A172 (cell line): ENCODE measurements at places on chromosomes 6 and 20. TPM values are rescaled to one million over a fixed set of nuclear protein-coding genes. Genes with fewer than 3 reads are reported as not detected.

GRCh38 chr6:14573703-14574290, 456.2 kb downstream of the CD83 start:
- DNase-seq = no peak

DNA sequence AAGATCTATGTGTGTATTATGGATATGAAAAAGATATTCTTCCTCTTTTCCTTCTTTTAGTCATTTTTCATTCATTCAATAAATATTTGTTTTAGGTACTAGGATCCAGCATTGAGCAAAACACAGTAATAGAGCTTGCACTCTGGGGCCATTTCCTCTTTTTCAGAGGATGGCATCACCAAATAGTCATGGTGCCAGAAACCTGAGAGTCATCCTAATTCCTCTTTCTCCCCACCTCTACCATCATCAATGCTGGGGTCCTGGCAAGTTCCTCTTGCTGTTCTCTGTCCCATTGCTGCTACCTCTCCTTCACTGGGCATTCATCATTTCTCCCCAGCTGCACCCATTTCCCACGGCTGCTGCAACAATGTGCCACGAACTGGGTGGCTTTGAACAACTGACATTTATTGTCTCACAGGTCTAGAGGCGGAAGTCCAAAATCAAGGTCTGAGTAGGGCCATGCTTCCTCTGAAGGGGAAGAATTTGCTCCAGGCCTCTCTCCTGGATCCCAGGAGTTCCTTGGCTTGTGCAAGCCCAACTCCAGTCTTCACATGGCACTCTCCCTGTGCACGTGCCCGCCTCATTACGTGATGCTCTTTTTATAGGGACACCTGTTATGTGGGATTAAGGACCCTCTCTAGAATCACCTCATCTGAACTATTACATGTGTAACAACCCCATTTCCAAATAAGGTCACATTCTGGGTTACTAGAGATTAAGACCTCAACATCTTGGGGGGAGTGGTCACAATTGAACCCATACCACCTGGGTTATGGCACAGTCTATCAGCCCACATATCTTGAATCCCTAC, 9.5 kb upstream of the IGF2R start:
- no peak for DNase-seq

DNA sequence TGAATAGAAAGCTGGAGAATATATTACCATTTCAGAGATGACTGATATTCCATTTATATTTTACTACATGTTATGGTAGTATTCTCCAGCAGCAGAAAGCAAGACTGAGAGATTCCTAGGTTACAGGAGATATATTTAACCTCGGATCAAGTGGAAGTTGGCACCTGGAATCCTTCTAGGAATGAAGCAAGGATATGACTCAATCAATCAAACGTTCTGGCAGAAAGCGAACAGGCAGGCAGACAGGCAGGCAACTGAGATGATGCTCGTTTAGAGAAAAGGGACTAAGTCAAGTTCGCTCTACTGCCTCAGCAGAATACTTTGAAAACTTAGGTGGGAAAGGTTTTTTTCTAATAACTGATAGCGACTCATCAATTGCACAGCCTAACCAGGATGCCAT, 46.2 kb downstream of the PAK5 start:
- DNase-seq = no peak

The PPP1R16B gene
- total RNA-seq = 0.14 TPM in 2 replicates

- DNase-seq = no peak
These were observed 998.9 kb upstream of the GJE1 start for GRCh38 chr6:141133836-141134235.

The CEP162 gene
- 8.0 and 19.5 TPM in 2 replicates for total RNA-seq

DNA sequence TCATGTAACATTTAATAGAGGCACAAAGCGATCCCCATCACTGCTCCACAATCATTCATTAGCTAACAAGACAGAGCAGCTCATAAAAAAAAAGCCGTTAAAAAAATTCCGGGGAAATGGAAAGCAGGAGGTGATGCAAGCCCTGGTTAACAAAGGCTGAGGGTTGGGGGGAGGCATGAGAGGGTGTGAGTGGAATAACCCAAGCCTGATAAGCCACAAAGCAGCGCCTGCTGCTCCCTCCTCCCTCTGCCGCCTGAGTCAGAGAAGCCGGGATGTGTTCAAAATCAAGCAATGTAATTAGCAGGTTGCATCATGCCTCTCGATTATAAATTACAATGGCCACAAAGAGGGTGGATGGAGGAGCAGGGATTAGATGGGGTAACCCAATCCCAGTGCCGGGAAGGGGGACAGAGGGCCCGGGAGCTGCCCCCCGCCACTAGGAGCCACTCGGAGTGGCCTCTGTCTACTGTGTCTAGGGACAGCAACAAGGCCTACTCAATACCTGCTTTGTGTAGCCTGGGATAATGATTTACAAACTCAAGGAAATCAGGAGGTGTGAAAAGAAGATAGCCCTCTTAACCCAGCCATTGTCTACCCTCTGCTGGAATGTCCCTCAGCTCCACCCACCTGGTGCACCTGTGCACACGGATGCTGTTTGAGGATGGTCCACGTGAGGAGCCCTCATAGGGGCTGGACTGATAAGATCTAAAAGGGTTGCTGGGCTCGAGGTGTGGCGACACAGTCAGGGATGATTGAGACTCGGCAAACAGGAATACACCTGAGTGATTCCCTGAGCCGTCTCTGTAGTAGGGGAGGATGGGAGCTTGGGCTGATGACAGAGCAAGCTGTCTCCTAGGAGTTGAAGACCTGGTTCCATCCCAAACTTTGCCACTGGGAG, 156.9 kb downstream of the VEGFA start:
- DNase-seq = peak; percentile 96

GRCh38 chr20:50658804-50659380, 32.5 kb downstream of the RIPOR3 start:
- no peak for DNase-seq

DNA sequence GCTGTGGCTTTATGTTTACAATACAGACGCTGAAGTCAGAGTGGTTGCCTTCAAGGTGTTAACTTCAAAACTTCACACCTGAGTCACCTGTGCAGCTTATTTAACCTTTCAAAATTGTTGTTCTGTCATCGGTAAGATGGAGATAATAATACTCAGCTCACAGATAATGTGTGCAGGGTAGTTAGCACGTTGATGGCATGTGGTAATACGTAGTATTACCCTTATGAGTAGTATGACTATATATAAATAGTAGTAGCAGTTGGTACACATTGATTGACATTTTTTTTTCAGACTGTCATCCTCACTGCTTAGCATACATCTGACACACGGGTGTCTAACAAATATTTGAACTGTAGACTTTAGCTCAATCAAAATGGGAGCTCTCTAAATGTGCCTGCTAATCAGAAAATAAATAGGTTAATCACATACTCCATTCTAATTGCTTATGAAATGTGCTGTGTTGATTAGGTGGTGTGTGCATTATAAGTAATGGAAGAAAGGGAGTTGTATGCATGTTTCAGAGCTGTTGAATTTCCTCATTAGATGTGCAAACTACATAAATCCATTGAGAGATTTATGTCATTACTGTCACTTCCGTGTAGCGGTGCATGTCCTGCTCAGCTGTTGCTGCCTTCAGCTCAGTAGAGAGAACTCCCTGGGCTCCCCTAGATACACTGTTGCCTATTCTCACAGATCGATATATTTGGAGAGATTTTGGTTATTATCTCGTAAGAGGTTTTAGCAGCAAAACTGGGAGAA, 11.2 kb upstream of the MROH8 start:
- no peak for DNase-seq

DNA sequence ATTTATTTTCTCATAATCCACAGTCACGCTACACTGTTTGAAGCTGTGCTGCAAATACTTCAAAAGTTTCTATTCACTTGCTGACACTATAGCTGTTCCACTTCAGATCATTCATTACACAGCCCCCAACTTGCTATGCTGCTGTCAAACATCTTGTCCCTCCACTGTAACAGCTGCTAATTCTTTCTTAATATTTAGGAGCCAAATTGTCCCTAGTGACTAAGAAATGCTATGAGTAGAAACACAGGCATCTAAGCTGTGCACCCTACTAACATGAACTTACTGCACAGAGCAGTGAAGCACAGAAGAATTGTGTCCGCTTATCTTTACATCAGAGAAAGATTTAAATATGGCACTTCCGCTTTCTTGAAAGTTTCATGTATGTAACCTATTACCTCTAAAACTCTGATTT, 91.3 kb downstream of the PDE10A start:
- no peak for DNase-seq

- no peak for DNase-seq
These were observed 116.6 kb downstream of the ZDHHC14 start for GRCh38 chr6:157497579-157497978.

DNA sequence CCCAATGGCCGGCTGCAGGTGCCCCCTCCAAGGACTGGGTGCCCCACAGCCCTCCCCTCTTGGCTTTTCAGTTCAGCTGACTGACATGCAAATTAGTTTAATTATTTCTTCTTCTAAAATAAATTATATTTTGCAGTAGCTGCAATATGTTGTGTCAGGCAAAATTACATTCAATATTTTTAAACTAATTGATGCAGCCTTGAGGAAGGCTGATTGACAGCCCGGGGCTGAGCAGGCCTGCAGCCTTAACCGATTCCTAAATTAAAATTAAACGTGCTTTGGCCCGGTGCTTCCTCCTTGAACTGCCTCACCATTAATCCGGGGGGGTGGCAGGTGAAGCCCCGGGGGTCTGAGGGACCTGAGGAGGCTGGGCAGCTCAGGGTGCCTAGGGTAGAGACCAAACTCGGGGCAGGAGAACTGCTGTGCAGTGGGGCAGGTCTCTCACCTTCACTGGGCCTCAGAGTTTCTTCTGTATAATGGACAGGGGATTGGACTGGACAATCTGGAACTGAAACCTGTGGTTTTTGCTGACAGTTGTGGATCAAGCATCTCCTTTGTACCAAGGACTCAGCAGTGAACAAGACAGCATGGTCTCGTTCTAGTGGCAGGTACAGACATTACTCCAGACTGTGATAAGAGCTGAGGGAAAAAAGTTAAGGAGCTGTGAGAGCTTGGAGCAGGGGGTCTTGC, 72.5 kb downstream of the CD40 start:
- DNase-seq = no peak

The PTGIS gene
- 0.07 and 0.14 TPM in 2 replicates for total RNA-seq

The RIMS4 gene
- total RNA-seq = 0.02 TPM in 1 of 2 replicates, not detected in the other

The MOCS1 gene
- total RNA-seq = 4.4 and 5.5 TPM in 2 replicates

The APOM gene
- 2.0 and 4.2 TPM in 2 replicates for total RNA-seq

DNA sequence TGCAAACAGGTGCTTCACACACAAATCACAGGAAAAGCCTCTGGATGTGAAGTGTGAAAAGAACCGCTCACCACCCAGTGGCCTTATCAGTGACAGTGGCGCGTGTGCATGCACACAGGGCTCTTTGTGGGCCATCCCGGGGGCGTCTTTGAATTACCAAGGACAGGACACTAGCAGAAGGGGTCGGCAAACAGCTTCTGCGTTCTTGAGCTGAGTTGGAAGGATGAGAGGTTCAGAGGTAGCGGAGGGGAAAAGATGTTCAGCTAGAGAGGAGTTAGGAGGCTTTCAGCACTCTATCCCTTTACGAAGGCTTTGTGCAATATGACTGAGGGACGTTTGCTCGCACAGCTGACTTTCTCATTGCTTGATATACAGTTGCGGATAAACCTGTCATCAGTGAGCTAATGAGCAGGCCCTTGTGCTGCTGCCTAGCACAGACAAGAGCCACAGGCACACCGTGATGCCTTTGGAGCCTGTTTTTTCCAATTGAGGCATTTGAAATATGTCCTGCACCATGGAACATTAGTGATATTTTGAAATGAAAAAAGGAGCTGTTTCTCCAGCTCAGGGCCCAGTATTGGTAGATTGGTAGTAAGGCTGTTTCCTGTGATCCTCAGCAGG, 83.1 kb downstream of the IYD start:
- DNase-seq = no peak

GRCh38 chr6:76222189-76222588, 149.7 kb upstream of the IMPG1 start:
- DNase-seq = no peak

- DNase-seq = no peak
These were observed 207.4 kb downstream of the DLL1 start for GRCh38 chr6:170083236-170084051.

The SLC22A1 gene
- total RNA-seq = 0.07 and 0.17 TPM in 2 replicates

- DNase-seq = no peak
These were observed 4.4 kb upstream of the TAB2 start for GRCh38 chr6:149313070-149313469.

DNA sequence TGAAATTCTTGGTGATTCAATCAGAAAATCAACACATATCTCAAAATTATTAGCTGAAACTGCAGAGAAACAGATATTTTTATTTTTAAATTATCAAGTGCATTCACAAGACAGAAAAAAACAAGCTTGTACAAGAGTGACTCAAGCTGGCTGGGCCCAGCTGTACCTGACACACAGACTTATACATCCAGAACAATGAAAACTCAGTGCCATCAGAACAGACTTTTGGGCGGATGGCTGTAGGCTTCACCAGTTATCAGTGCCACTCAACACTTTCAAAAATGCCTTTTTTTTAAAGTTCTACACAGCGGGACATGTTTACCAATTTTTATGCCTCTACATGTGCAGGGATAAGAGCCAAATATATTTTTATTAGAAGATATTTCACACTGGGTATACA, 102.8 kb downstream of the MYB start:
- DNase-seq = no peak

DNA sequence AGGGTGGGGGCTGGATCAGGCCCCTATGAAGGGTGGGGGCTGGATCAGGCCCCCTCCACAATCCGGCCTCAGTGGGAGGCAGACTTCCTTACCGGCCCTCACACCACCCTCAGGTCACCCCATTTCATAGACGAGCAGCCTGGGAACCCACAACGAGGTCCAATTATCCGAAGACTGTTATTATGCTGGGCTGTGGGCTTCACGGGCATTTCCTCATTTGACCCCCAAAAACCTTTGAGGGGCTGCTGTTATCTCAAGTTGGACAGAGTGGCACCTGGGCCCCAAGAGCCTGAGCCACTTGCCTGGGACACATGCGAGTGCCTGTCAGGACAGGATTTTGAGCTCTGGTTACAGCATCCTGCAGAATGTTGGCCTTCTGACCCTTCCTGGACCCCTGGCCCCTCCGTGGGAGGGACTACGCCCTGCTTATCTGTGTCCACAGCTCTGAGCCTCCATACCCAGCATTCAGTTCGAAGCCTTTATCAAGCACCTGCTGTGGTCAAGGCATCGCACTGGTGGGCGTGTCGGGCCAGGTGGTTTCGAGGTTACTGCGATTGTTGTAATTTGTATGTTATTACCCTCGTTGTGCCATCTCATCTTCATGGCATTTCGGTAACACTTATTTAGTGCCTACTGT, 34.5 kb upstream of the PCMTD2 start:
- DNase-seq = peak; percentile 18

- DNase-seq = no peak
These were observed 10.7 kb upstream of the EDN1 start for GRCh38 chr6:12279322-12280091.

DNA sequence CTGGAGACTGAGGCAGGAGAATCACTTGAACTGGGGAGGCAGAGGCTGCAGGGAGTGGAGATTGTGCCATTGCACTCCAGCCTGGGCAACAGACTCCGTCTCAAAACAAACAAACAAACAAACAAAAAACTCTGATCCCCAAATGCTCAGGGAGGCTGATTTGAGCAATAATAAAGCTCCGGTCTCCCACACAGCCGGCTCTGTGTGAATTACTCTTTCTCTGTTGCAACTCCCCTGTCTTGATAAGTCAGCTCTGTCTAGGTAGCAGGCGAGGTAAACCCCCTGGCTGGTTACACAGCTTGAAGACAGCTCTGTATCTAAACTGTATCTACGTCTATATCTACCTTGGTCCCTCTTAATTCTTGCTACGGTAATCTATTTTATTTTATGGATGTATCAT, 6.4 kb upstream of the SERINC3 start:
- no peak for DNase-seq
